Motor neuron (in vitro differentiated cells): ENCODE measurements at places on chromosomes 2 and 18. TPM values are rescaled to one million over a fixed set of nuclear protein-coding genes. Genes with fewer than 3 reads are reported as not detected.

DNA sequence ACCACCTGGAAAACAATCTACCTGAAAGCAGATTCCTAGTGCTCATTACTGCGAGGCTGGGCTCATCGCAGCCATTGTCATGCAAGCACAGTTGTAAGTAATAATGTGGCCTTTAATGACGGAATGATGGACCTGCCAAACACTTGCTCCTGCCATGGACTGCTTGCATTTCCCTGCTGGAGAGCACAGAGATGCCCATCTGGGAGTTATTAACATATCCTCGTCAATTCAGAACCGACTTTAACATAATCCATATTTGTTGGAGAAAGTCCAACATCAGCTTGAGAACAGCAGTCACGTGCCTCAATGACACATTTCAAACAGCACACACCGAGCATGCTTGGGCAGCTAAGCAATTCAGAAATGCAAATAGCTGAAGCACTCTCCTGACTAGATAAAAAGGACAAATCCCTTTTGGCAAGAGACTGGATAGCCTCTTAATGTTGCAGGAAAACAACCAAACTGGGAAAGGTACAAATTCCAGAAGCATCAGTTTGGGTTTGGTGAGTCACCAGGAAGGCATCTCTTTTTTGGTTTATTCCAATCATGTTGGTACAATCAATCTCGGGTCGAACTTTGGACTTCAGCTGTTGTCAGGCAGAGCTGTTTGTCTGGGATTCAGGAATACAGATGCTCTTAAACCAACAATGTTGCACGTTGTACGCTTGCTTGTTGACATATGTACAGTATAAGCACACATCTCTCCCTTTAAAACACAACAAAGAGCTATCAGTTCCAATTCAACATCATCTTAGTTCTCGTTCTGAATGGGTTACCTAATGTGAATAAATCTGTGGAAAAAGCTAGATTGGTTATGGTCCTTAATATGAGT is 395.8 kb downstream of the LNPK start:
- ATAC-seq, result peak; percentile 90

Gene ASPRV1
- total RNA-seq, result 2.8 and 5.5 TPM in 2 replicates

Gene SERPINB12
- 0.38 TPM in 1 of 2 replicates, not detected in the other for total RNA-seq

Gene CIDEA
- total RNA-seq, result not detected in 2 replicates
